ENCODE measurements at places on chromosomes 13 and 19.

DNA sequence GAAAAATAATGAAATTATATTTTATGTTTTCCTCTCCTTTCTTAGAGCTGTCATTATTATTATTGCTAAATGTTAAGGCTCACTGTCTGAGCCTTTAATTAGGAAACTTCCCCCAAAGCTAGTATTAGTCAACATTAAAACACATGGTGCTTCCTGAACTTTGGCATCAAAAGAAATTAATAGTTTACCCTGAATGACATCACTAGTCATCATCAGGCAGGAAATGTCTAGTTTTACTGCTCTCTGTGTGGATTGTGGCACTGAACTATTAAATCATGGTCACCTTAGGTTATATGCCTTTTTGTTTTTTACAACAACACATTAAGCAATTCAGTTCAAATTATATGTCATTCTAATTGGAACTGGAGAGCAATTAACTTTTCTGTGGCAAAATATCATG, 595.5 kb downstream of the SLITRK1 start:
- no peak for DNase-seq

- no peak for DNase-seq
These were observed 203.9 kb downstream of the SHISA2 start for GRCh38 chr13:25847635-25848626.

DNA sequence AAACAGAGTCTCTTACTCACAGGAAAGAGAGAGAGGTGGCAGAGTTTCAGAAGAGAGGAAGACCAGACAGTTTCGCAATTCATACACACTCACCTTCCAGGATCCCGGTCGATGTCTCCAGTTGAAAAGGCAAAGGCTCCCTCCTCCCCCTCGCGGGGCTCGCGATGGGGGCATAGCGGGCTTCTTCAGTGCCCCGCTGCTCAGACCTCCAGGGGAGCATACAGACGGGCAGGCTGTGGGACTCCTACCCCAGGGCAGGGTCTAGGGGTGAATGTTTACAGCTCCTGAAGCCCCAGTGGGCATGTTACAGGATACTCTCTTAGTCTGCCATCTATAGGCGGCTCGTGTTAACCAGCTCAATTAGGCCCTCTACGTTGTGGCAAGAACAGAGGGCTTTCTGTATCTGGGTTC, 139.2 kb downstream of the SLITRK5 start:
- no peak for DNase-seq

DNA sequence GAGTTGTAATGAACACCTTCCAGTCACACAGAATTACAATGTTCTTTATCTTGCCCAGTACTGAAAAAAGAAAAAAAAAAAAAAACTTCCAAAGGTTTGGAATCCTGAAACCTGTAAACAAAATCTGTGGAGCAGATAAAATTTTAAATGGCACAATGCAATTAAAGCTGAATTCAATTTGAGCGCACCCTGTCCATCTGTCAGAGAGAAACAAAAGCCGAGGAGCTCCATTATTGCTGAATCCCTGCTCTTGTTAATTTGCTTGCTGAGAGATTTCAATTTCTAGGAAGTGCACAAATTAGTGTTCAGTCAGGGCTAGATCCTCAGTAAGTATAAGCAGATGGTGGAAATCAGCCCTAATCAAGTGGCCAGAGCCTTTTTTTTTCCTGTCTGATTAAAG, 65.2 kb downstream of the DACH1 start:
- DNase-seq, result no peak

GRCh38 chr19:45798995-45799517, 6.4 kb upstream of the DMWD start:
- DNase-seq, result no peak

GRCh38 chr13:100100115-100100879, 11.4 kb downstream of the PCCA start:
- DNase-seq, result no peak

GRCh38 chr19:35118268-35119020, 2.8 kb downstream of the FXYD3 start:
- DNase-seq, result no peak

DNA sequence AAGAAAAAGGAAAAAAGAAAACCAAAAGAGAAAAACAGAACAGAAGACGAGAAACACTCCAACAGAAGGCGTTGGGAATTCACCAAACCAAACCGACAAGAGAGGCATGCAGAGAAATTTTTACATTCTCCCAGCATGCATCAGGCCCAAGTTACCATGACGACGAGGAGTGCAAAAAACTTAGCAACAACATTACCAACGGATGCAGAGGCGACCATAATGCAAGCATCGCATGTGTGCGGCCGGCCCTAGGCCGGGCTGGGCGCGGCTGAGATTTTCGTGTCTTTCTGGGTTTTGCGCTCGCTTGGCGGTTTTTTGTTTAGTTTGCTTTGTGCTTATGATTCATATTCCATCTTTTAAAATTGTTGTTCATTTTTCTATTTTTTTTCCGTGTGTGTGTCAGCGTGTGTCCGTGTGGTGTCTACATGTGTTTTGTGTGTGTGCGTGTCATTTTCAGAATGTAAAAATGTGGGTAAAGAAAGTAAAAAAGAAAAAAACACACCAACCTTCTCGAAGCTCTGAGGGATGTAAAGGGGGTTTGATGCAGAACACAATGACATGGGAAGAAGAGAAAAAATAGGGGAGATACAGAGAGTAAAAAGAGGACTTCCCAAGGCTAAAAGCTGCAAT, 84.9 kb downstream of the PTPRS start:
- DNase-seq, result no peak

DNA sequence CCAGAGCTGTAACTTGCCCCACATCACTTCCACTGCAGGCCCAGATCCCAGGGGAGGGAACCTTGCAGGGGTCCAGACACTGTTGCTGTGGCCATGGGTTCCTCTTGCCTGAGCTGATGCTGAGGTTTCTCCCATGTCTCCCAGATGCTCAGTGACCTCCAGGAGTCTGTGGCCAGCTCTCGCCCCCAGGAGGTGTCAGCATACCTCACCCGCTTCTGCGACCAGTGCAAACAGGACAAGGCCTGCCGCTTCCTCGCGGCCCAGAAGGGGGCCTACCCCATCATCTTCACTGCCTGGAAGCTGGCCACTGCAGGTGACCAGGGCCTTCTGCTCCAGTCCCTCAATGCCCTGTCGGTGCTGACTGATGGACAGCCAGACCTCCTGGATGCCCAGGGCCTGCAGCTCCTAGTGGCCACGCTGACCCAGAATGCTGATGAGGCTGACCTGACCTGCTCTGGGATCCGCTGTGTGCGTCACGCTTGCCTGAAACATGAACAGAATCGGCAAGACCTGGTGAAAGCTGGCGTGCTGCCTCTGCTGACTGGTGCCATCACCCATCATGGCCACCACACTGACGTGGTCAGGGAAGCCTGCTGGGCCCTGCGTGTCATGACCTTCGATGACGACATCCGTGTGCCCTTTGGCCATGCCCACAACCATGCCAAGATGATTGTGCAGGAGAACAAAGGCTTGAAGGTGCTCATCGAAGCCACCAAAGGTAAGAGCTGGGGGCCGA, 12.1 kb upstream of the SLC25A42 start:
- no peak for DNase-seq

DNA sequence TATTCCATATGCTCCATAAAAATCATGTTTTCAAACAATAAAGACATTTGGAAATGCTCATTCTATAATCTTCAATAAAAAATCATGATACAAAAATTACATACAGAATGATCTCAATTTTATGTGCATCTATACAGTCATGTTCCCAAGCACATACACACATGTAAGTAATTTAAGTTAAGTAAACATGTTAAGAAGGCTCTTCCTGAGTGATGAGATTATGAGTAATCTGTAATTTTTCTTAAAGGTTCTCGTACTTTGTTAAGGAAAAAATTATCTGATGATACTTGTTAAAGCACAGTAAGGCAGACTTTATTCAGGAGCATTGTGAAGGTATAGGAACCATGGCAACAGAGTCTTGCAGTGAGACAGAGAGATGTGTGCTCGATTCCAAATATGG, 30.0 kb upstream of the DLEU7 start:
- DNase-seq, result no peak

DNA sequence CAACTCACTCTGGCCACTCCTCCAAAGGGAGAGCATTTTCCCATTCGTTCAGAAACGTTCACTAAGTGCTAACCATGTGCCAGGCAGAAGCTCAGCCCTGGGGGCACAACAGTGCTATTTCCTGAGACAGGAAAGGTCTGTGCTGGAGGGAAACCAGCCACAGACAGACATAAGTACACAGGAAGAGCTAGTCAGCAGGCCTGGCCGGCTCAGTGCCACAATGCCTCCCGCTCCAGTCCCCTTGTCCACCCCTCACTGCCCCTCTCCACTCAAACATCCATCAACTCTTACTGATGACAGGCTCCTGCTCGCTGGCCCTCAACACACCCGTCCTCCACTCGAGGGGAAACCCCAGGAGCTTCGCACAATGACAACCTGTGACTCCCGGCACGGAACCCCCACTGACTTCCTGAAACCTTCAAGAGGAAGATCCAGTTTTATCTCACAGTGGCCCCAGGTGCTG, 11.3 kb upstream of the PLA2G4C start:
- DNase-seq, result no peak

- no peak for DNase-seq
These were observed 8.6 kb downstream of the NPAS1 start for GRCh38 chr19:47028195-47028601.

- peak; percentile 22 for DNase-seq
These were observed 10.4 kb downstream of the SETDB2 start for GRCh38 chr13:49454388-49455006.

GRCh38 chr19:2556221-2557092, 80.5 kb downstream of the GADD45B start:
- DNase-seq, result no peak

DNA sequence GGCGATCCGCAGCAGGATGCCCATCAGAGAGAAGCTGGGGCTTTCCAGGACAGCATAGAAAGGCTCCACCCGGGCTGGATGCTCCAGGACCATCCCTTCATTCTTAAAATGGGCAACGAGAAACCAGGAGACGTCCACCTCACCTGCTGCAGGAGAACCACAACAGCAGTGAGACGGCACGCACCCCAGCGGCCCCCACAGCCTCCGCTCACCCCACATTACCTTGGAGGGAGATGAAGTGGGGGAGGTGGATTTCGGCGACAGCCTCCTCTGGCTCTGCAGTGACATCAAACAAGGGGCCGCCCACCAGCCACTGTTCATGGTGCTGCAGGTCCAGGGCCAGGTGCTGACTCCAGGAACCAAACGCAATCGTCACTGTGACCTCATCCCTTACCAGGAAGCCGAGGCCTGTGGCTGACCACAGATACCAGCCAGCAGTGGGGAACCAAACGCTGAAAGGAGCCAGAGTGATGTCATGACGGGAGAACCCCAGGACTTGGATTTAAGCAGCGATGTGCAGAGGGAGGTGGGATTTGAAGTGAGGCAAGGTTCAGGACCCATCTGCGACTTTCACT, 25.1 kb downstream of the CARD8 start:
- no peak for DNase-seq

DNA sequence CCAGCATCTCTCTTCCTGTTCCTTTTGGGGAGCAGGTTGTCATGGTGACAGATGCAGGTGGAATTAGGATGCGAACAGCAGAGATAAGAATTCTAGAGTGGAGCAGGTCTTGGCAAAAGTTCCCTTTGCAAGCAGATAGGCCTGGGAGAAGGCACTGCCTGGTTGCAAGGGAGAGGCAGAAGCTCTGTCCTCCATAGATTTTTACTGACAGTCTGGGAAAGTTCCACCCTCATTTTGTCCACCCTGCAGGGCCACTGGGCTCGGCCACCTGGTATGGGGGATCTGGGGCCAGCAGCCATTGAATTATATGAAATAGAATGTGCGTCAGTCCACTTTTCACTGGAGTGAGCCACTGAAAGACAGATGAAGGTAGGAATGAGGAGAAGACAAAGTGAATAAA, 141.7 kb downstream of the IER2 start:
- DNase-seq, result no peak

DNA sequence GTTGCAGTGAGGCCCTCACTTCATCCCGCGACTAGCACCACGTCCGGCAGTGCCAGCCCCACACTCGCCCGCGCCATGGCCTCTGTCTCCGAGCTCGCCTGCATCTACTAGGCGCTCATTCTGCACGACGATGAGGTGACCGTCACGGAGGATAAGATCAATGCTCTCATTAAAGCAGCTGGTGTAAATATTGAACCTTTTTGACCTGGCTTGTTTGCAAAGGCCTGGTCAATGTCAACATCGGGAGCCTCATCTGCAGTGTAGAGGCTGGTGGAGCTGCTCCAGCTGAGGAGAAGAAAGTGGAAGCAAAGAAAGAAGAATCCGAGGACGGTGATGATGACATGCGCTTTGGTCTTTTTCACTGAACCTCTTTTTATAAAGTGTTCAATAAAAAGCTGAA, 48.6 kb downstream of the NLRP12 start:
- DNase-seq, result no peak

DNA sequence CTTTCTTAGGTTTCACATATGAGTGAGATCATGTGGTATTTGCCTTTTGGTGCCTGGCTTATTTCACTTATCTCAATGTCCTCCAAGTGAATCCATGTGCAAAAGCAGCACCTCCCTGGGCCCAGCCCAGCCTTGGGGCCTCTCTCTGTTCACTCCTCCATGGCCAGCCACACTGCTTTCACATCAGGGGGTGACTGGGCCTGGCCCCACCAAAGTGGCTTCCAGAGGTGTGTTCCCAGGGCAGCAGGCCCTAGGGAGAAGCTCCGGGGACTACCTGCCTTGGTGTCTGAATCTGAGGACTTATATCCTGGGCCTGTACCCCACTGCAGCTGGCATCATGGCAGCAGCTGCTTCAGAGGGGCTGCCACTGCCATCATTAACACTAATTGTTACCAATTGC, 829.9 kb upstream of the SLITRK5 start:
- DNase-seq, result no peak

- no peak for DNase-seq
These were observed 45.9 kb upstream of the TFDP1 start for GRCh38 chr13:113538689-113539058.

- no peak for DNase-seq
These were observed 766.4 kb downstream of the GPC5 start for GRCh38 chr13:92164822-92165221.

DNA sequence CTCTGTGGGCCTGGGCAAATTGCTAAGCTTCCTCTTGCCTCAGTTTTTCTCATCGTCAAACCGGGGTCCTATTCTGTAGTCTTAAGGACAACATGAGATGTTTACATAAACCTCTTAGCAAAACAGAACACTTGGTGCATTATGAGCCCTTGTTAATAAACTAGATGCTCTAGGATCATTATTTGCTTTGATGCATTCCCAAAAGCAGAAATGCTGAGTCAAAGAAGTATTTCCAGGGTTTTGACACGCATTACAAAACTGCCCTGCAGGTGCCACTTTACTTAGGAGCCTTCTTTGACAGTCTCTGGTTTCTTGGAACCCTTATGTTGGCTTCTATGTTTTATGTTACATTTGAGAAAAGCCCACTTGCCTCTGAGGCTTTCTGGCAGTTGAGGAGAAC, 12.1 kb downstream of the AKAP11 start:
- DNase-seq, result no peak

Measured in NCI-H526 treated with DMSO at 0.1 percent for 48 hours (cell line).